ENCODE measurements at places on chromosomes 12 and 14.
A peak's percentile ranks its signal among the peaks of the same experiment; 100 is the strongest.

DNA sequence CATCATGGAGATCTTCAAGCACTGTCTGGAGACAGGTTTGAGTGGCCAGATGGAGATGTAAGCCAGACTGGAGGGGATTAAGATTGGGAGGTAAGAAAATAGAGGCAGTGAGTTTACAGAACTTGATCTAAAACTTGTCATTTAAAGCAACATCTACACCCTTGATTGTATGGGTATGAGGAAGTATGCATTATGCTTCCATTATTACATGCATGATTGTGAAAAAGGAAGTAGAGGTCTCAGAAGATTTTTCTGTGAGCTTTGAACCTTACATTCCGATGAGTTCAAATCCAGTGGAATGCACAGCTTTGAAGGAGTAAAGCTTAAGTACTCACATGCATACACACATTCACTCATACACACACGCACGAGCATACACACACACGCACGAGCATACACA is 550.8 kb downstream of the MED13L start:
- no peak for DNase-seq

GRCh38 chr14:77139540-77140358 is 1.8 kb downstream of the ZDHHC22 start:
- DNase-seq: peak; percentile 15

- DNase-seq: no peak
These were observed 50.4 kb downstream of the SLC24A4 start for GRCh38 chr14:92373336-92373735.

- no peak for DNase-seq
These were observed 33.1 kb downstream of the KNTC1 start for GRCh38 chr12:122560138-122560537.

DNA sequence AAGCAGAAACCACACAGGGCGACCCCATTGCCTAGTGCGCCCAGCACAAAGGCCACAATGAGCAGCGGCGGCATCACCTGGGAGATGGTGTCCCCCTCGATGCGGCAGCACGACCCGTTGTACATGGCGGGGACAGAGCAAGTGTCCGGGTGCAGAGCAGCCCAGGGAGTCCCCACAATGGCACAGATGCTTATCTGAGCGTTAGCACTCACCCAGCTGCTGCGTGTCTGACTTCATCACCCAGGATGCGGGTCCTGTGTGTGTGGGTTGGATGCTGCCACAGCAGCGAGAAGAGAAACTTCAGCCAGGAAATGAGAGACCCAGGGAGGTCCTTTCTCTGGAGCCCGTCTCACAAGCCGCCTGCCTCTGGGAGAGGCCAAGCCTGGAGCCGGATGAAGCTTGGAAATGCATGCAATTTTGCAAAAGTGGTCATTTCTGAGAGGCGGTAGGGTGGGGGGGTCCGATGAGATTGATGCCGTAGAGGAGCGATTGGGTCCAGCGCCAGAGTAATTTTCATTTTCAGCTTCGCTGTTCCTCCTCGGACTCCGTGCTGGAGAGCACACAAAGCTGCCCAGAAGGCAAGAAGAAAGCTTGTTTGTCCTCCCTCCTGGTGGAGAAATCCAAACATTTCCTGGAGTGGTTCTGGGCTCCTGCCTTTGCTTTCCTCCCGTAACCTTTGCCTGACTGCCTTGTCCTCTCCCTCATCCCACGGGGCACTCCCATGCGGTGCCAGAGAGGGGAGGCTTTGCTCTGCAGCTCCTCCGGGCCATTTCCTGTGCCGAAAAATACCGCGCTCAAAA is at the start of gene HCAR1:
HCAR1 (minus strand) TSS at position 630 of the 800 bp plus-strand sequence; CDS start at position 125, 505 bp downstream.
- DNase-seq: peak; percentile 11

DNA sequence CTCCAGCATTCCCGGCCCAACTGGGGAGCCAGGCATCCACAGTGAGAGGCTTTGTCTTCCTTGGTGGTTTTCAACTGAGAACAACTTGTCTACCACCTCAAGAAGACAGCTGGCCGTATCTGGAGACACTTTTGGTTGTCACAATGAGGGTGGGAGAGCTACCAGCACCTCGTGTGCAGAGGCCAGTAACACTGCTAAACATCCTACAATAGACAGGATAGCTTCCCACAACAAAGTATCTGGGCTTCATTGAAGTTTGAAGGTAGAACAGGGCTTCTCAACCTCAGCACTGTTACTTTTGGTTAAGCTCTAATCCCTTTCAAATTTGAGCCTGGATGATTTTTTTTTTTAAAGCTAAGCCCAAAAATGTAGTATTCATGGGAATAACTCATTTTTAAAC is 10.9 kb downstream of the SLC7A8 start:
- DNase-seq: no peak

GRCh38 chr12:113854385-113855142 is 111.6 kb downstream of the RBM19 start:
- DNase-seq: no peak

DNA sequence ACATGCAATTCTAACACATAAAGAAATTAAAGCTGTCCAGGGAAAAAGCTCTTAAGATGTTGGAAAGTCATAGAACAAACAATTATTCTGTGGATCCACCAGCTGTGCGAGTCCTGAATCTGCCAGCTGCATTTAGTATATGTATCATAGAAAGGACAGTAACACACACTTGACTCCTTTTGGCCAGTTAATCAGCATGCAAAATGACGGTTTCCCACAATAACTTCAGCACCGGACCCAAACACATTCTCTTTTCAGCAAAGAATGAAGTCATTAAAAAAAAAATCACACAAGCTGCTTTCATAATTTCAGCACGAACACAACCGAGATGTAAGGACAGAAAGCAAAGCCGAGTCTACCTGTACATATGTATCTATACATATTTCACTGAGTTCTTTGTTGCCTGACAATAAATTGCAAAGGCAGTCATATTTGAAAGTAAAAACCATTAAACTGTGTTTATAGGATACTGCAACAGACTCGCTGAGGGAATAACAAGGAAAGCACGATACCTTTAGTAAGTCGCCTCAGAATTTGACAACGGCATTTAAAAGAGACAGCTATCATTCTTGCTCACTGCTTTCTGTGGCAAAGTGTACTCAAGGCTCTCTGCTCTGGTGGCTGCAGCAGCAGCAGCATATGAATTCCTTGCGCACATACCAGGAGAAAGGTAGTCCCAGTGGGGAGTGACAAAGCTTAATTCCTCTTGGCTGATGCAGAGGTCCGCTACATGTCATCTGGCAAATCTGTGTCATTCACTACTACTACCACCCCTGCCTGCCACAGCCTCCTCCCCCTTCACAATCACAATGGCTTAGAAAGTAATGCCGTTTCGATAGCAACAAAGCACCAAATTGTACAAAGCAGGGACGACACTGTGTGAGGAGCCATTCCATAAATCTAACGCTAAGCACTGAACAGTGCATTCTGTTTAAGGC is at the start of gene GRIP1:
GRIP1 (minus strand) TSS at position 739 of the 938 bp plus-strand sequence; CDS start at position 567, 172 bp downstream.
- no peak for DNase-seq

DNA sequence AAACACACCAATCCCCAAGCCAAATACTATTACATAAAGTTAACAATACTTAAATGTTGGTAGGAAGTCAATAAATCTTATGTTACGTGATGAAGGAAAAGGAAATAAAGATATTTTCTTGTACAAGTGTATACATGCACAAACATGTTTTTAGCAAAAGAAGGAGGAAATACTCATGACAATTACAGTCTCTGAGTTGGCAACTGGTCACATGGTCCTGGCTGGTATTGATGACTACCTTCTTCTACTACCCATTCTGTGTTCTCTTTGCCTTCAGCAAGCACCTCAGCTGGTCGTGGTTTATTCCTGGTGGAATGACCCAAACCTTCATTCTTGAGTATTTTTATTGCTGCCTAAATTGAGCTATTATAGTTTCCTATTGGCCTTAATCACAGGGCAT is 84.8 kb downstream of the PLBD1 start:
- DNase-seq: no peak

- DNase-seq: no peak
These were observed 273.4 kb downstream of the FOXN3 start for GRCh38 chr14:89143595-89143994.

- no peak for DNase-seq
These were observed 30.3 kb upstream of the AMIGO2 start for GRCh38 chr12:47110011-47110541.

GRCh38 chr14:21099596-21099985 is 1.1 kb upstream of the ZNF219 start:
- DNase-seq: no peak

GRCh38 chr12:81412940-81413339 is 335.1 kb downstream of the ACSS3 start:
- DNase-seq: no peak

DNA sequence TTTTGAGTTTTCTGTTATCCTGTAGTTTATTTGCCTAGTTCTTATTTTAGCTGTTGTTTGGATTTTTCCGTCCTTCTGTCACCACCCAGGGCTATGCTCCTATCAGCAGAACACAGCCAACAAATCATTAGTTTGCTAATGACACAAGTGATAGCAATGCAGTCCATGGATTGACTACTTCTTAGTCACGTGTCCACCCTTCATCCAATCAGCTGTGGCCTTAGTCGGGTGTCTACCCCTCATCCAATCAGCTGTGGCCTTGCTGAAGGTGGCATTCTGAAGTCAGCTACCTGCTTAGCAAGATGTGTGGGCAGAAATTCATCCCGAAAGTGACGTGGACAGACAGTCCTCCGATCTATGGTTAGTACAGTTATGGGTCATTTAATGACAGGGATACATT is 182.3 kb downstream of the GALC start:
- no peak for DNase-seq

DNA sequence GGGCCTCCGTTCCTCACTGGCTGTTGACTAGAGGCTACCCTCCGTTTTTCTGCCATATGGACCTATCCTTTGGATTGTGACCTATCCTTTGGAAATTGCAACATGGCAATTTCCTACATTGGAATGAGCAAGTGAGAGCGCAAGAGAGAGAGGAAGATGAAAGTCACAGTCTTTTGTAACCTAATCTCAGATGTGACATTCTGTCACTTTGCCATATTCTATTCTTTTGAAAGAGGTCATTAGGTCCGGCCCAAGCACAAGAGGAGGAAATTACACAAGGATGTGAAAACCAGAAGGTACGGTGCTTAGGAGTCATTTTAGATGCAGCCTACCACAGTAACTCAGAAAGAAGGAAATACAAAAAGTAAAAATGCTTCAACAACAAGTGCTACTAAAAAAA is 47.3 kb upstream of the SRP54 start:
- no peak for DNase-seq

DNA sequence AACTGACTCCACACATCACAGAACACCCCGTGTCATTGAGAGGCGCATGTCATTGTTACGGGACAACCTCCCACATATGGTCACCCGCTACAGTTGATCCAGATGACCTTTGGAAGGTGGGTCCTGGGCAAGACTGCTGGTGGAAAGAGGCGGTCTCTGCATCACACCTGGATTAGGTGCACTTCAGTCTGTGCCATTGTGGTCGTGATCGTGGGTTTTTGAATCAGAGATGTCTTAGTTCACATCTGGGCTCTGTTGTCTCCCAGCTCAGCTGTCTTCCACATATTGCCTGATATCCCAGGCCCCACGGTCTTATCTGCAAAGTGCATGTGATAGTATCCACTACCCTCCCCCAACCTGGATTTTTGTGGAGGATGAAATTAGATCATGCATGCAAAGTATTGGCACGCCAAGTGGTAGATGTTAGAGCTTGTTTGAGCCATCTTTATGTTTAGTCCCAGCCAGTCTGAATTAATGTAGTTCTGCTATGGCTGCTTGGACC is 208.7 kb upstream of the FOXN3 start:
- DNase-seq: no peak

- DNase-seq: no peak
These were observed 101.0 kb downstream of the FOXG1 start for GRCh38 chr14:28867571-28867970.

- DNase-seq: no peak
These were observed 291.8 kb downstream of the FOXN3 start for GRCh38 chr14:89125216-89125615.

DNA sequence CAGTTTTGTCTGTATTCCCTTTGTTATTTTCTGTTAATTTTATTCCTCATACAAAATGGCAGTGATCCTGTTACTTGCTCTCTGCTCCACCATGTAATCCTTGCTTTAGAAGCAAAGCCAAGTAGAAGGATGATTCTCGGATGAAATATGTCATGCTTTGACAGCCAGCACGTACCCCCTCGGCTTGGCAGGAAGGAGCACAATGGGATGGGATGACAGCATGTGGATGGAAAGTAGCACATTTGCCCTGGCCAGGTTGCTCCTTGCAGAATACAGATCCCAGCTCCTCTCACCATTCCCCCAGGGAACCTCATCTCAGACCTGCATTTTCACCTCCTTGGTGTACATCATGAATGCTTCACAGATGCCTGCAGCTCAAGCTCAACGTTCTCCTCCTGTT is 35.1 kb upstream of the ATF1 start:
- no peak for DNase-seq

DNA sequence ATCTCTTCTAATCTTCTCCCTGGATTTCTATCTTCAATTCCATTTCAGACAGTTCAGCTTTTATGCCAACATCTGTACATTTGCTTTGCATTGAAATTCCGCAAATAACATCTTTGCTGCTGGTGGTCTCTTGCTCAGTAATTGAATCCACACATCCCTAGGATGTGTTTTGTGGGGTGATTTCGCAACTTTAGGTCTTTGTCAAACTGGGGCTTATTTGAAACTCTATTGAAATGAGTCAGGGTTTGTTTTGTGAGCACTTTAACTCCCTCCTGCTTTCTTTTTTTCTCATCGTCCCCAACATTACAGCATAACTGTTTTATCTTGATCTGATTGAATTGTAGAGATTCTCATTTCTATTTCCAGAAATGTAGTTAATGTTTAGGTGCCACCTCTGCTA is 404.3 kb downstream of the NPAS3 start:
- no peak for DNase-seq

GRCh38 chr14:89232265-89233070 is 184.6 kb downstream of the FOXN3 start:
- no peak for DNase-seq

GRCh38 chr14:55693904-55694303 is 113.9 kb downstream of the KTN1 start:
- no peak for DNase-seq

DNA sequence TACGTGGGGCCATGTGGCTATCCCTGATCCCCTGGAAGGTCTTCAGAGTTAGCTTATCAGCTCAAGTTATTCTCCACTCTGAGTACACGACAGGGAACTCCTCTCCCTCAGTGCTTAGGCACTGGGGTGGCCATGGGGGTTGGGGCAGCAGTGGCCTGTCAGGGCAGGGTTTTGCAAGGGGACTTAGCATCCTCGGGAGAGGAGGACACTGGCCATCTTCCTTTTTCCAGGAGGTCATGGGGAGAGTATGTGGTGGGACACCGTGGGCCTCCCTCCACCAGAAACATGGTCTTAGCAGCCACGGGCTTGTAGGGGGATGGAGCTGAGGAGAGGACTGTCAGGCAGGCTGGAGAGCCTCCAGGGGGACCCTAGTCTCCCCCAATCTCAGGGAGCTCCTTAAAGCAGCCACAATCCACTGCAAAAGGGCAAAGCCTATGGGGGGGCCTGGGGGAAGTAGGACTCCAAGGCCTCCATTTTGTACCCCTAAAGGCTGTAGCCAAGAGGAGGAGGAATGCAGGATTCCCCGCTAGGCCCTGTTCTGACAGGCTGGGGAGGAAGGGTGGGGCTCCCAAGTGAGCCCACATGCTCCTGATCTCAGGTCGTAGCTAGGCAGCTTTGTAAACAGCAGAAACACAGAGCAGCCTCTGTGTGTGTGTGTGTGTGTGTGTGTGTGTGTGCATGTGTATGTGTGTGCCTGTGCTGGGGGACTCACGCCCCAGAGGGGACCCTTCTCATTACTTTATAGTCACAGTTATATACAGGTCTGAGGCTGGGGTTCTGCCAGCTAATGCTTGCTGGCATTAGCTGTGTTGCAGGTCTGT is 36.6 kb downstream of the KRT80 start:
- DNase-seq: peak; percentile 80

Data from central memory CD4-positive, alpha-beta T cell (primary cell).